Activated CD8-positive, alpha-beta memory T cell treated with anti-CD3 and anti-CD28 coated beads for 4 hours (primary cell): ENCODE measurements at places on chromosomes 4 and X.

DNA sequence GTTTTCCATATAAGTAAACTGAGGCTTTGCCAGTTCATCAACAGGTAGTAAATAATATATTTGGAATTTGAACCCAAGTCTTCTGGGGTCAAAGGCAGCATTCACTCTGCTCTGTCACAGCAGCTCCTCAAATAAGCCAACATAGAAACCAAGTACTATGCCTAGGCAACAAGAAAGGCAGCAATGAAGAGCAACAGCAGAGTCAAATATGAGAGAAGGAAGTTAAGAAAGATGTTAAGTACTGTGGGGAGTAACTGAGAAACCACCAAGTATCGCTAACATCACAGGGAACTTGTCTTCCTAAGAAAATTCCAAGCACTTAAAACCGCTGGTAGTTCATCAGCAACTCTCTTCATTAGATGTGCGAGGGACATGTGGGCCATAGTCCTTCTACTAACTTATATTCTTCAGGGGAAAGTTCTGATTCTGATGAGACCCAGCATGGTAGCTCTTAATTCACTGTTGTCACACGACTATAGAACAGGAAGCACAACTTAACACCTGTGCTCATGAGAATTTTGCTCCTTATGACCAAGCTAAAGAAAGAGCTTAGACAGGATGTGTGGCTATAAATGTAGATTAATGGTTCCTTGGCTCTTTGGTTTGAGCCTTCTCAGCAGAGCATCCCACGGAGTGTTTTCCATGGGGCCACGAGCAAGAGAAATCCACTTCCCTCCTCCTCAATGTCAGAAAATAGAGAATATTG lies 107.8 kb downstream of the AR start:
- DNase-seq, result no peak

- DNase-seq, result no peak
These were observed 40.3 kb upstream of the TFDP3 start for GRCh38 chrX:133258481-133258880.

DNA sequence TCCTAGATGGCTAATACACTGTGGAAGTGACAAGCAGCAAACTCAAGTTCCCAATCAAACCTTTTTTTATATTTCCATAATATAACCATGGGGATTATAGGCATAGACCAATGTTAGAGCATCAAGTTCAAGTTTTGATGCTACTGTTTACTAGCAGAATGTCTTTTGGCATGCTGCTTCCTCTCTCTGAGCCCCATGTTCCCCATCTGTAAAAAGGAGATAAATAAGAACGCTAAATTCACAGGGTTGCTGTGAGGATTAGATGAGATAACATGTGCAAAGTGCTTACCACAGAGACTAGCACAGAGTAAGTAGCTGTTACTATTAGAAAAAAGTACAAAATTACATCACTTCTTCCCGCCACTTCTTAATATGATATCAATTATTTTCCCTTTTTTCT lies 18.0 kb downstream of the MBNL3 start:
- DNase-seq, result no peak

DNA sequence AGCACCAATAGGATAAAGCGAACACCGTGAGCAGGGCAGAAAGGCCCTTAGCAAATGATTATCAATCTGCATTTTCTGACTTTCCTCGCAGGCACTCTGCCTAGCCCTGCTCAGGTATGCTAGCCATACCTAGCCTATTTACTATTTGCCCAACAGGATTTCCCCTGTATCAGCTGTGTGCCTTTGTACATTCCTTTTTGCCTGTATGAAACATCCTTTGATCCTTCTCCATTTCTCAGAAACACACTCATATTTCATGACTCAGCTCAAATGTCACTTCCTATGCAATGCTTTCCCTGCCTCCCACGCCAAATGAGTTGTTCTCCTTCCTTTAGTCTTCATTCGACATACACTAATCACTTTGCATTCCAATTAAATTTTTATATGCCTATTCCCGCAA lies 37.2 kb downstream of the PCDH7 start:
- no peak for DNase-seq

DNA sequence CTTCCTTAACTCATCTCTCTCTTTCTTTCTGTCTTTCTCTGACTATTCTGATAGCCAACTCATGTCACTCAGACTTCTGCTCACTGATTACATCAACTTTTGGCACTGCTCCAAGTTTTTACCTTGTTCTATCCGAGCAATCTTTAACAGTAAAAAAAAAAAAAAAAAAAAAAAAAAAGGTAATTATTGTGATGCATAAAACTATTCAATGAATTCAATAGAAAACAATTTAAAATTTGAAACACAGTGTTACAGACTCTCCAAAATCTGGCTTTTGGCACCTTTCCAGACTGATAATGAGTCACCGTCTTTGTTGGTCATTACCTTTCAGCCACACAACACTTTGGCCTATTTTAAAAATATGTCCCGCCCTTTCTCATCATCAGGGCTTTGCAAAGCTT lies 229.5 kb downstream of the GALNTL6 start:
- DNase-seq, result no peak

DNA sequence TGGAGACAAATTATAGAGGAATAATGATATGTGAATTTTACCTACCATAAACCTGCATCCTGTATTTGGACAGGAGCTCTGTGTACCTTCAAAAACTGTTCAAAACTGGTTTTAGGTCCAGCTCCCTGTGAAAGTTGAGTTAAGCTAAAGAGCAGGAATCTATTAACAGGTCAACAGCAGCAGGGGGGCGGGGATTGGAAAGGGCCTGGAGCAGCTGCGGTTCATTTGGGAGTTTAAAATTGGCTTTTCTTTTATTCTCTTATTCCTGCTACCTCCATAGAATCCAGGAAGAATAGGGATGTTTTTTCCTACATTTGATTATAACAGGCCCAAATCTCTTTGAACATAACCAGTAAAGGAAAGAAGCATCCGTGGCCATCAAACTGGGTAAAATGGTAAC lies 23.8 kb downstream of the SHROOM3 start:
- DNase-seq, result no peak

GRCh38 chr4:125702406-125702805 lies 387.7 kb downstream of the FAT4 start:
- DNase-seq, result no peak

DNA sequence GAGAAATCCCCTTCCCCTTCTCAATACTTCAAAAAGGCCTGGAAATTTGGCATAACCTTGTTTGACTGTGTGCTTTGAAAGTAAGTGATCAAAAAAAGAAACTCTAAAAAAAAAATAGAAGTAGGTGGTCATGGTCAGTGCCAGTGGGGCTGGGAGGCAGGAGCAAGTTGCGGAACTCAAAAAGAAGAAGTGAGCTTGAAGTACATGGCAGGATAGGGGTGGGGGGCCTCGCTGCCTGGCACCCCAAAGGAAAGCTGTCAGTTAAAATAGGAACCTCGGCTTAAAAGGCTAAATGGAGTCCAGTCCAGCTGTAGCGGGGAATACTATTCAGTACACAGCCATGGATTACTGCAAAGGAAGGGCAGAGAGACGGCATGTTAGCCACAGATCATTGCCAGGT lies 12.2 kb upstream of the NKRF start:
- no peak for DNase-seq

- no peak for DNase-seq
These were observed 61.8 kb upstream of the TXK start for GRCh38 chr4:48195853-48196252.

GRCh38 chr4:185238215-185238681 lies 28.9 kb downstream of the SNX25 start:
- DNase-seq, result no peak

DNA sequence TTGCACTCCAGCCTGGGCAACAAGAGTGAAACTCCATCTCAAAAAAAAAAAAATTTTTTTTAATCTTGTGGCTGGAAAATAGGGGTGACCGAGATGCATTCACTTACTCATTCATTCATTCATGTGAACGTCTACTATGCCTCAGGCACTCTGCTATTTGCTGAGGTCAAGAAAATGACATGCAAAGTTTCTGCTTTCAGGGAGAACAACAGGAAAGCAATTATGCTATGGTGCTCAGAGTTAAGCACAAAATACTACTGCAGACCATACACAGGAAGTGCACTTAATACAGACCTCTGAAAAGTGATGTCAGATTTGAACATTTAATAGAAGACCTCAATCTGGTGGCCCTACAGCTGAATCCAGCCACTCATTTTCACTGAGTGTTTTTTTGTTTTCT lies 59.6 kb upstream of the DUSP21 start:
- no peak for DNase-seq

- DNase-seq, result no peak
These were observed 4.4 kb downstream of the RBM3 start for GRCh38 chrX:48578661-48579128.

DNA sequence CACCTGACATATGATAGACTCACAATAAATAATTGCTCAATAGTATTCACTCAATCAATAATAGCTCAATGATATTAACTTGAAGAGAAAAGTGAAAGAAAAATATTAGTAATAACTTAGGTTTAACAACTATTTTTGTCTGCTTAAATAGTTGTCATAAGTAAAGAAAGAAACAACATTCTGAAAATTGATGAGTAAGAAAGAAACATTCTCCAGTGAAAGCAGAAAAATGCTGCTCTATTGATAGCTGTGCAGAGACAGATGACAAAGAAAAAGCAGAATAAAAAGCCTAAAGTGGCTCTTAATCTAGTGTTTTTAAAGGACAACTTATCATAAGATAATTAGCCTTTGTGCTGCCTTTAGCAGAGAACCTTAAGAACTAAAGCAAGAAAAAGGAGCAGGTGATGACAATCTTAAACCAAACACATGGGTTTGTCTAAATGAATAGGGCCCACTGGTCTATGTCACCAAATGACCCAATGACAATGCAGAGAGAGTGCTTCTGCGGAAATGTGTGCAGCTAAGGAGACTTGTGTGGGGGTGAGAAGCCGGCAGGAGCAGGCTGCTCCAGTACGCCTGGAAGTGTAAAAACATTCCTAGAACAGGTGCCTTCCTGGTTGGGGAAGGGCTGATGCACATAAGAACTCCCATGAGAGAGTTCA lies 13.2 kb downstream of the HS3ST1 start:
- DNase-seq, result no peak

- no peak for DNase-seq
These were observed 16.3 kb upstream of the PLCXD1 start for GRCh38 chrX:264634-265455.

DNA sequence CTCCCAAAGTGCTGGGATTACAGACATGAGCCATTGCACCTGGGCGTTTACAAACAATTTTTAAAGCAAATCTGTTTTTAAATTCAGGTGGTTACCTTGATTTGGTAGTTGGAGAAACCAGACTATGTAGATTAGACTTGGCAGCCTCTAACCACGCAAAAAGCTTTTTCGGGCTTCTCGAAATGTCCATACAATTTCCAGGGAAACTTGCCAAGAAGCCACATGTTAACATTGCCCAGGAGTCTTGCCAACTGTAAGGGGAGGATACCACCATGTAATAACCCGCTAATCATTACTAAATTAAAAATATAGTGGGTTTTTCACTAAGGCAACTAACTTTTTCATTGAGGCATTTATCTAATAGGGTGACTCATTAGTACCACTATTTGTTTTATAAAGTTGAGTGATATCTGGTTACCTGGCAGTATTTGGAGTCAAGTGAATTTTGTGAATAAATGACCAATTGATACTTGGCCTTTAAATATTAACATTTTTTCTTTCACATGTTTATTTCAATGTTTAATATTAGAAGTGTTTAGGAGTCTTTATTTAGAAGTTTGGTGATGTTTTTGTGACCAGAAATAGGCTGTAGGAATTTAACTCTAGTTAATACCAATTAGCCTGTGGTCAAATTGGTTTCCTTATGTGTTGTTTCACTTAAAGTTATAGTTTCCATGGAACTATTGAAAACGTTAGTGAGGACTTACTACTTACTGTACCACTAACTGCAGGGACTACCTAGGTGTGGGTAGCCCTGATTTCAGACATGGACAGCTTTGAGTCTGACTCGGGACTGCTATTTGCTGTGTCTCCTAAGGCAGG lies 61.3 kb downstream of the CLDN34 start:
- DNase-seq, result no peak

DNA sequence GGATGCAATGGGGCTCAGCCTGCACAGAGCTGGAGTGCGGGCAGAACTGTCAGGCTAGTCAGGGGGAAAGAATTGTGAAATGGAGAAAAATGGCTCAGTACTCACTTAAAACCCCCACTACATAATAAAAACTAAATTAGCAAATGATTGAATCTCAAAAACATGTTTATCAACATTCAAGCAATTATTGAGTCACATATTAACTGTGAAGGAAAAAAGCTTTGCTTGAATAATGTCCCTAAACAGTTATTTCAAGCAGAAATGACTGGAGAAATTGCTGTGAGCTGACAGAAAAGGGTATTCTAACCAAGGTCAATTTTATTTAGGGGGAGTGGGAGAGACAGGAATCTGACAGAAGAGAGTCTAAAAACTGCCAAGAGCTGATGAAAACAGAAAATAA lies 37.4 kb downstream of the GPC3 start:
- no peak for DNase-seq

GRCh38 chr4:115453416-115453815 lies 340.0 kb upstream of the NDST4 start:
- no peak for DNase-seq
